ENCODE measurements at places on chromosomes 3 and 15.

- DNase-seq = no peak
Measured at GRCh38 chr3:101155825-101156224, 162.6 kb upstream of the ABI3BP start.

DNA sequence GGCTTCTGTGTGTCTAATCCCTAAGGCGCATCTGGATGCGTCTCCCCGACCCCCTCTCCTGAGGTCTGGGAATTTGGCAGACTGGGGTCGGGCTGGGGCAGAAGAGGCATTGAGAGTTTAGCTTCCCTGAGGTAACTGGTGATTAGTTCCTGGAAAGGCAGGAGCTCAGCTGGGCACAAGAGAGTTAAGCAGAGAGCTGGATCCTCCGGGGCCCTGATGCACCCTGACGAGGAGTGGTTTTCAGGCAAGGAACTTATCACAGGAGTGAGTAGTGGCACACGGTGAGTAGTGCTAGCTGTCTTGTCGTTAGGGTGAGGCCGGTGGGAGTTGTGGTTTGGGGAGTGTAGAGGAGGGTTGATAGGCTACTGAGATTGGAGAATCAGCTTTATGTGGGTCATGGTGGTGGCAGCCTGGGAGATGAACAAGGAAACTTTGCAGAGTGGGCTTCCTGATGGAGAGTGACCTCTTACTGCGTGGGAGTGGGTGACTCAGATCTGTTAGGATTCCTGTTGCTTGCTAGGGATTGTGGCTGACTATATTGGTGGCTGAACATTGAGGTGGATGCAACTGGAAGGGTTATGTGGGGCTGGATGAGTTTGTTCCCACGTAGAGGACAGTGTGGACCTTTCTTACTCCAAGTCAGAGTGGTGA, 897 bp downstream of the RAD54L2 start:
- peak; percentile 76 for DNase-seq

DNA sequence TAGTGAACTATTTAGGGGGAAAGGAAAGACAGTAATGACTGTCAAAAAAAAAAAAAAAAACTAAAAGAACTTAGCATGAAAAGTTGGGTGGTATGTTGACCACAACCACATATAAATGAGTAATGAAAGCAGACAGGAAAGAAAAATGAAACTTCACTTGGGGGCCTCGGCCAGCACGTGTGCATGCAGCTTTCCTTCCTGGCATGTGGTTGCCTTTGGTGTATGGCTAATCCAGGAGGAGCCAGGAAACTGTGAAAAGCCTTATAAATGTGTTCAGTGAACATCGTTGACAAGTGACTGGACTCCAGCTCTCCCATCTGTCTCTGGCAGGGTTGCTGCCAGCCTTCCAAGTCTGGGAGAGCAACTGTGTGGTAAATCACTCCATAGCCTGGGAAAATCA, 195.1 kb downstream of the DTWD1 start:
- DNase-seq = no peak

- DNase-seq = no peak
Measured at GRCh38 chr3:120801484-120801883, 58.9 kb downstream of the GTF2E1 start.

Measured in activated CD4-positive, alpha-beta memory T cell treated with anti-CD3 and anti-CD28 coated beads for 36 hours (primary cell).